Daoy (cell line): ENCODE measurements at places on chromosomes 5 and 9. TPM values are rescaled to one million over a fixed set of nuclear protein-coding genes. Genes with fewer than 3 reads are reported as not detected.

Gene PCDHGB3
- 0.68 and 1.1 TPM in 2 replicates for total RNA-seq

Gene APC
- total RNA-seq, result 24.2 and 31.8 TPM in 2 replicates

Gene FAM81B
- not detected in 2 replicates for total RNA-seq

Gene RGS7BP
- 0.09 TPM in 1 of 2 replicates, not detected in the other for total RNA-seq

Gene CDC20B
- total RNA-seq, result not detected in 2 replicates

Gene MYOZ3
- 0.09 TPM in 1 of 2 replicates, not detected in the other for total RNA-seq

Gene PCDHGC4
- 0.18 and 0.23 TPM in 2 replicates for total RNA-seq

Gene DNAH5
- total RNA-seq, result 6.1 and 12.3 TPM in 2 replicates

Gene LCN12
- not detected in 2 replicates for total RNA-seq

Gene CCDC192
- not detected in 2 replicates for total RNA-seq

Gene ADAMTSL2
- total RNA-seq, result 0.03 TPM in 1 of 2 replicates, not detected in the other

Gene SCGB3A2
- total RNA-seq, result not detected in 2 replicates

Gene RNF183
- not detected in 2 replicates for total RNA-seq

Gene CER1
- not detected in 2 replicates for total RNA-seq

Gene C5orf52
- not detected in 2 replicates for total RNA-seq

Gene LRRC19
- not detected in 2 replicates for total RNA-seq

Gene KLHL9
- total RNA-seq, result not detected in 2 replicates

Gene BHMT2
- 3.4 and 8.0 TPM in 2 replicates for total RNA-seq

Gene PSD2
- total RNA-seq, result 0.18 and 0.40 TPM in 2 replicates

Gene HSPB3
- 1.3 TPM in 1 of 2 replicates, not detected in the other for total RNA-seq

Gene SLC22A4
- 3.0 and 3.5 TPM in 2 replicates for total RNA-seq

Gene SEMA6A
- total RNA-seq, result 0.34 and 4.9 TPM in 2 replicates

Gene FAM78A
- 0.51 and 0.71 TPM in 2 replicates for total RNA-seq

Gene NUTM2F
- not detected in 2 replicates for total RNA-seq

Gene WNK2
- total RNA-seq, result 1.4 and 2.8 TPM in 2 replicates

Gene CCDC171
- 0.57 TPM in 2 replicates for total RNA-seq

Gene LHX3
- total RNA-seq, result not detected in 2 replicates

Gene CDH6
- total RNA-seq, result 0.15 and 0.57 TPM in 2 replicates

Gene TMOD1
- total RNA-seq, result 3.9 and 4.1 TPM in 2 replicates

Gene SETD9
- total RNA-seq, result 28.4 and 57.0 TPM in 2 replicates

Gene FAM200C
- 8.5 and 10.3 TPM in 2 replicates for total RNA-seq
